ENCODE measurements at places on chromosomes 3 and 15.

GRCh38 chr3:59277201-59277600 is 227.4 kb upstream of the CFAP20DC start:
- no peak for DNase-seq

GRCh38 chr3:116443191-116443661 is 2.1 kb downstream of the LSAMP start:
- no peak for DNase-seq

DNA sequence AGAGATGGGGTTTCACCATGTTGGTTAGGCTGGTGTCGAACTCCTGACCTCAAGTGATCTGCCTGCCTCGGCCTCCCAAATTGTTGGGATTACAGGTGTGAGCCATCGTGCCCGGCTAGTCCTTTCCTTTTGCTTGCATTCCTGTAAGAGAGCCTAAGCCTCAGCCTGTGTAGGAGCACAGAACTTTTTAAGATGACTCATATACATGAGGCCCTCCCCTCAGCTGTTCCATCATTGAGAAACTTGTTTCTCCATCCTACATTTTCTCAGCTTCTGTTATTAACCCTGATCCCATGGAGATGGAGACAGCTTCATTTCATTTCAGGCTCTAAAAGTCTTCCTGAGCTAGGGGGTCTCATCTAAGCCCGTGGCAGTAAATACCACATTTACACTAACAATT is 123.3 kb downstream of the PLOD2 start:
- no peak for DNase-seq

DNA sequence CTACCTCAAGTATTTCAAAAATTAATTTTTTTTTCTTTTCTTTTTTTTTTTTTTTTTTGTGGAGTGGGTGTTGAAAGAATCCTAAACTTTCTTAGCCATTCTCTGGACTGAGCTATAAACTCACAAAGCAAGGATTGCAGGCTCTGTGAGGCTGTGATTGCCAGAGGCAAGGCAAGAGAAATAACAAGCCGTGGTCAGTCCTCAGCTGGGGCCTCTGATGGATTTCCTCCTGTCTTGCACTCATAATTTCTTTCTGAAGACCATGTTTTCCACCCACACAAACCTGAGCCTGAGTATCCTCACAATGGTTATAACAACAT is 1.3 kb downstream of the CX3CR1 start:
- no peak for DNase-seq

GRCh38 chr3:14448756-14449727 is 46.6 kb downstream of the SLC6A6 start:
- DNase-seq = no peak

DNA sequence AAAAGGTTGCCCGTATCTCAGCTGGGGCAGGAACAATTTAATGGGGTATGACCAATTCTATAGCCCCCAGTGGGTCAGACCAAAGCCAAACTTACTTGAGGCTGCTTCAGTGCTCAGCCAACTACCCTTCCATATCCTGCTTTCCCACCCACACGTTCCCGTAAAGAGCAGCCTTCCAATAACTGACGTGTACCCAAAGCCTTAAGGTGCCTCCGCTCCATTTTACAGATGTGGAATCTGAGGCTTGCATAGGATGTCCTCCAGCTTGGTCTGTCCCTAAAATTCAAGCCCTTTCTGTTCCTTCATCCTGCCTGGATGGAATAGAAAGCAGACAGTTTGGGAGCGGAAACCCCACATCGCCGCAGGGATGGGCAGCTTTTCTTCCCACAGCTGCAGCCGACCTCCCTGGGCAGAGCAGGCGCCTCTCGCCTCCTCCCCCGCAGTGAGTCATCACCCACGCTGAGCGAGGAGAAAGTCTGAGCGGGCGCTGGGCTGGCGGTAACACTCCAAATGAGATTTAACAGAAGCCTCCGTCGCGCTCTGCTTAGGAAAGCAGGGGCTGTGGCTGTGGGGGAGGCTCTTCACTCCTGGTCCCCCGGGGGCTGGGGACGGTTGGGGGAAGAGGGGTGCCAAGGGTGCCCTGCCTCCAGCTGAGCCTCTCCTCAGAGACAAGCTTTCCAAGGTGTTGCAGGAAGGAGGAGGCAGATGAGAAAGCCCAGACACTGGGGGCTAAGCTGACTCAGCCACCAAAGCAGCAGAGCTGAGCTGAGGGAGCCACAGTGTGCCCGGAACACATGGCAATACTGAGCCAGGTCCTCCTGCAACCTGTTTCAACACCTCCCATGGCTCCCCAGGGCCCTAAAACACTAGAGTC is 57.8 kb upstream of the HRH1 start:
- peak; percentile 32 for DNase-seq

DNA sequence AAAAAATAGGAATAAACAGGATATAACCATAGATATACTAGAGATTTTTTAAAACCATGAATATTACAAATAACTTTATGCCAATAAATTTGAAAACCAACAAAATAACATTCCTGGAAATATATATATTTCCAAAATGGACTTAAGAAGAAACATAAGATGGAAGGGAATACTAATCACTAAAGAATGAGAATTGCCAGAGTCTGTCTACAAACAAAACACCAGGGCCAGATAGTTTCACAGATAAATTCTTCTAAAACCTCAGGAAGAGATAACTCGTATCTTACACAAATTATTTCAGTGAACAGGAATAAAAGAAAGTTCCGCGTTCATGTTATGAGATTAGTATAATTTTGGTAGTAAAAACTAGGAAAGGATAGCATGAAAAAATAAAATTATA is 107.3 kb downstream of the HERC1 start:
- DNase-seq = no peak

GRCh38 chr15:67086637-67086914 is 21.2 kb downstream of the SMAD3 start:
- DNase-seq = no peak

DNA sequence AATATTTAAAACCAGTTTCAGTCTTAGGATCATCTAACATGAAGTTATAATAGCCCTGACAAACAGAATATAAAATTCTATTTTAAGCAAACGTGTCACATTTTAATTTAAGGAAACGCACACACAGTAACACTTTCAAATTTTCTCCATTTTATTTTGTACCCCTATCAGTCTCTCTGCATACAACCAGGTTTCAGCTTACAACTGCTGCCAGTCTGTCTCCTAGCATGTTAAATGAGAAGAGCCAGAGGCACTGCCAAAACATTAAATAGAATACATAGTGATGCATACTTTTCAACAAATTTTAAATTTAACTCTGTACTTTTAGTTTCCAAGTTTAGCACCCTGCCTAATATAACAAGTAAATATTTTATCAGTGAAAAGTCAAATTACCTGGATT is 60.8 kb downstream of the UACA start:
- DNase-seq = no peak

DNA sequence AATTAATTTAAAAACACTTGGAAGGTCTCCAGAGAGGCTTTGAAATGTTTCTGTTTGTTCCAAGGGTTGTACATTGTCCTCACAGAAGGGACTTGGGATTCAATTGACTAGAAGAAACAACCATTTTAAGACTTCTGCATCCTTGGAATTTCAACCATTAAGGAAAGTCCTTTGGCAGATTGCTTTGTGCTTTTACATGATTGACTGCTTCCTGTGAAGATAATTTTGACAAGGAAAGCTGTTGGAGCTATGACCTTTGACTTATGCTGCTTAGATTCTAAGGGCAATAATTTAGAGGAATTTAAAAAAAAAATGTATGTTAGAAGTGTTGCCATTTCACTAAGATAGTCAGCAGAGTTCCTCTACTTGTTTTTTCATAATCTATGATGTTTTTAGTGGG is 483.9 kb upstream of the TBL1XR1 start:
- no peak for DNase-seq

DNA sequence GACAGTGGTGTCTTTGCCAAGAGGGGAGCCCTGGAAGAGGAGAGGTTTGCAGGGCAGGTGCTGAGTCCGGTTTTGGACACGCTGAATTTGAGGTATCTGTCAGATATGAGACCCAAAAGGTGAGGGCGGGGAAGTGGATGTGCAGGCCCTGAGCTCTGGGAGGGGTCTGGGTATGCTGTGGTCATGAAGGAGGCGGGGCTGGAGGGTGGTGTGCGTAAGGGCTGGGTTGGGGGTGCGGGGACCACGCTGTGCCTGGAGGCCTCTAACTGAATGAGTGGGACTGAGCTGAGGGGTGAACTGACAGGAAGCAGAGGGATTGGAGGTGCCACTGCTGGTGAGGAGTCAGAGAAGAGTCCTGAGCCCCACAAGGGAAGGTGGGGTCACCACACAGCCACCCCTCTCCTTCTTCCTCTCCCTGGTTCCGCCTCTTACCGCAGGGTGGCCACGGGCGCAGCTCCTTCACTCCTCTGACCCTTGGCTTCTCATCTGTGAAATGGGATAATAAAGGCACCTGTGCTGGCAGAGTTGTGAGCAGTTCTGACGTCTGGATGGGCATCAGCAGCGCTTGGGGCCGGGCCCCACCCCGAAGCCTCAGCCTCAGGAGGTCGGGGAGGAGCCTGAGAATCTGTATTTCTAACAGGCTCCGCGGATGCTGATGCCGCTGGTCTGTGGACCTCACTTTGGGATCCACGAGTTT is 28.8 kb downstream of the PSTPIP1 start:
- DNase-seq = peak; percentile 23

DNA sequence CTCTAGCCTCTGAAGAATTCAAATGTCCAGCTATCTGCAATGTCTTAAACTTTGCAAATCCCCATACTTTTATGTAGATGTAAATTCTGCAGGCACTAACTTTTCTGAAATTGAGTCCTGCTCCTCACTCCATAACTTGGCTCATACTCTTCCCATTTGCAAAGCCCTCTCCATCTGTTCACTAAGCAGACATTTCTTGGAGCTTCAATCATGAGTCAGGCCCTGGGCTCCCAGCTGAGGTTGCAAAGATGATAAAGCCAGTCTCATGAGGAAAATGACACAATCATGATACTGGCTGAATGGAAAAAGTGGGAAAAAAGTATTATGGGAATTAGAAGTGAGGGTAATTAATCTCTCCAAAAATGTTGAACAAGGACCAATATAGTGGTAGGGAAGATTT is 507.6 kb downstream of the NR2F2 start:
- no peak for DNase-seq

- DNase-seq = no peak
Measured at GRCh38 chr3:136069933-136070332, 104.4 kb downstream of the PPP2R3A start.

DNA sequence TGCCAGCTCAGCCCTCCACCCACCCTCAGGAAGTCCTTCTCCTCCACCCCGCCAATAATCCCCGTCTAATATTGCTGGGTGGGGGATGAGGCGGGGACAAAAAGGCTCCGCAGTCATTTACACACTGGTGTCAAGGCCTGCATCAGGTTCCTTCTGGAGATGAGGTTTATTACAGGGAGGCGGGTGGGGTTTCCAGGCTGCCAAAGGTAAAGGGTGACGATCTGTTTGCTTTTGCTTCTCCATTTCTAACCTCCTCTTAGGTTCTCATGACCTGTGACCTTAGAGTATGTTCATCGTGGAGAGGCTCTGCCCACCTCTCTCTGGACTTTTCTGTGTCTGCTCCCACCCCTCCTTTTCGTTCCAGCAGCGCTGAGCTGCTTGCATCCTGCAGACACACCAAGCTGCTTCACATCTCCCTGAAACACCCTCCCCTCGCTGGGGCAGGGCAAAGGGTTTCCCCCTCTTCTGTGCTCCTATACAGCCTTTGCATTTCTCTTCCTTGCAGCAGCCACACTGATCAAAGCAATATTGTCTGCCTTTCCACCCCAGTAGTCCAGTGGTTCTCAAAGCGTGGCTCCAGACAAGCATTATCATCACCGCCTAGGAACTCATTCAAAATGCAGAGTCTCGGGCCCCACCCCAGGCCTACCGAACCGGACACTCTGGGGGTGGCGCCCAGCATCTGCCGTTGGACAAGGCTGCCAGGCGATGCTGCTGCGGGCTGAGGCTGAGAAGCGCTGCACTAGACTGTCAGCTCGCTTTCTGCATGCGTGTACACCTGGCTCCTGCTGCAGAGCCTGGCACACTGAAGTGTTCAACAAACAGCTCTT is 26.6 kb downstream of the CA12 start:
- DNase-seq = no peak

DNA sequence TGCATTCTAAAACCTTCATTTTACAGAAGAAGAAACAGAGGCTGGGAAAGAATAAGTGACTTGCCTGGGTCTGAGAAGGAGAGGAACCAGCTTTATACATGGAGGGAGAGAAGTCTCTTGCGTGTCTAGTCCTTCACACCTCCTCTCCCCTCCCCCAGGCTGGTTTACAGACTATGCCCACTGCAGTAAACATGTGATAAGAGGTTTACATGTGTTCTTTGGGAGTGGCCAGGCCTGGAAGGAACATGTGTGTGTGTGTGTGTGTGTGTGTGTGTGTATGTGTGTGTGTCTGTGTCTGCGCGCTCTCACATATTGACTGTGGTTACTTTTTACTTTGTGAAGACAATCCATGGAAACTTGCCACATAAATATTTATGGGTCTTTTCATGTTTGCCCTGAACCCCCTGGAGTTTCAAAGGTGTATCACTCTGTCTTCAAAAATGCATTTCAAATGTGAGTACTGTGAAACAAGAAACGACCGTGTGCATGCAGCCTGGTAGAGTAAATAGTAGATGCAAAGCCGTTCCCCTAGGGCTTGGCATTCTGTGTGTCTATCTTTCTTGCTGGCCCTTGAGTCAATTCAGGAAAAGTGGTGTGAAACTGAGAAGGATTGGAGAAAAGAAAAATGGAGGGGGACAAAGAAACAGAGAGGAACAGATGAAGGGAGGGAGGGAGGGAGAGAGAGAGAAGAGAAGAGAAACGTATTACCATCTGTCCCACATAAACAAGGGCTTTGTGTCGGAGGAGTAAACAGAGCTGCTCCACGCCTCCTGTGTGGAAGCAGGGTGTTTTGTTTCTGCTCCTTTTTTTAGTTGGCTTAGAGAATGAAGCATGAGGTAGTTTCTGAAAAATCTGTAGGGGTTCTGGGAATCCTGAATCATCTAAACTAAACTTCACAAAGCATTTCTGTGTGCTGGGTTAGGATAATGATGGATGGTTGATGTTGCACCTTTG is 51.7 kb downstream of the CLDN11 start:
- DNase-seq = no peak

DNA sequence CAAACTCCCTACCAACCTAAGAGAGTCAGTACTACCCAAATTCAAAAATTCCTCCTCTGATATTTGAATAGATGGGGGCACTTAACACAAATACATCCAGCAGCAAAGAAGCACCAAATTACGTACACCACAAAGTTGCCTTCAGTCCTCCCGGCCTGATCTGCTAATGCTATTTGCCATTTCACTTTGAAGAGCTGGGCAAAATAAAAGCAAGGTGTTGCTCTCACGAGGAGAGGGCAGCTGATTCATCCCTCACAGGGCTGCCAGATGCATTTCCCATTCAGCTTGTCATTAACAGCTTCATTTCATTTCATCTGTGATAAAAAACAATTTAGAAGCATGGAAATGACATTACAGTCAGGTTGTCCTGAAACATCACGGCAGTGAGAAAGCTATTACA is 283.4 kb upstream of the VEPH1 start:
- no peak for DNase-seq

Measured in GM12891 (cell line).